ENCODE measurements at places on chromosomes 16 and 17. TPM values are rescaled to one million over a fixed set of nuclear protein-coding genes. Genes with fewer than 3 reads are reported as not detected.

Gene MYH3
- polyA plus RNA-seq = 1.6 TPM

Gene KCNH6
- 5.0 TPM for polyA plus RNA-seq

Gene EVPLL
- polyA plus RNA-seq = 0.13 TPM

Gene IGFALS
- polyA plus RNA-seq = not detected

Gene RNF167
- 281 TPM for polyA plus RNA-seq

Gene RDM1
- 6.2 TPM for polyA plus RNA-seq

Gene HOXB7
- polyA plus RNA-seq = not detected

Gene TRPV3
- 1.0 TPM for polyA plus RNA-seq

Gene FOXC2
- not detected for polyA plus RNA-seq

Gene SP6
- 1.2 TPM for polyA plus RNA-seq

- no peak overlapping the region for H3K4me3 ChIP-seq
- H3K4me1 ChIP-seq = peaks cover 3% of the 10 kb centered on the region
- no peak for DNase-seq
- H3K36me3 ChIP-seq = no peaks in the 10 kb centered on the region
Observed at GRCh38 chr17:42190491-42191274, 3.6 kb downstream of the GHDC start.

- H3K36me3 ChIP-seq = no peaks in the 10 kb centered on the region
- no peak overlapping the region for H3K27ac ChIP-seq
- H3K27me3 ChIP-seq = no peaks in the 10 kb centered on the region
- no peaks in the 10 kb centered on the region for H3K4me1 ChIP-seq
- no peak for DNase-seq
Observed at GRCh38 chr16:64478252-64478906, 643.5 kb downstream of the CDH11 start.

- H3K4me1 ChIP-seq = peaks cover 8% of the 10 kb centered on the region
- H3K27me3 ChIP-seq = peaks cover 59% of the 10 kb centered on the region
- H3K4me3 ChIP-seq = peak overlapping the region; percentile 57
- DNase-seq = peak; percentile 73
- H3K36me3 ChIP-seq = no peaks in the 10 kb centered on the region
Observed at GRCh38 chr17:64781014-64781756, 119.1 kb upstream of the SMURF2 start.

GRCh38 chr16:8113843-8114242, 476.5 kb downstream of the TMEM114 start:
- no peaks in the 10 kb centered on the region for H3K27me3 ChIP-seq
- no peak overlapping the region for H3K27ac ChIP-seq
- H3K4me1 ChIP-seq = no peaks in the 10 kb centered on the region
- H3K4me3 ChIP-seq = no peak overlapping the region
- H3K36me3 ChIP-seq = no peaks in the 10 kb centered on the region

GRCh38 chr16:50280932-50281331, 14.6 kb downstream of the ADCY7 start:
- H3K36me3 ChIP-seq = no peaks in the 10 kb centered on the region
- H3K4me3 ChIP-seq = no peak overlapping the region
- no peak overlapping the region for H3K27ac ChIP-seq
- H3K27me3 ChIP-seq = no peaks in the 10 kb centered on the region
- DNase-seq = no peak
- H3K4me1 ChIP-seq = peaks cover 7% of the 10 kb centered on the region

DNA sequence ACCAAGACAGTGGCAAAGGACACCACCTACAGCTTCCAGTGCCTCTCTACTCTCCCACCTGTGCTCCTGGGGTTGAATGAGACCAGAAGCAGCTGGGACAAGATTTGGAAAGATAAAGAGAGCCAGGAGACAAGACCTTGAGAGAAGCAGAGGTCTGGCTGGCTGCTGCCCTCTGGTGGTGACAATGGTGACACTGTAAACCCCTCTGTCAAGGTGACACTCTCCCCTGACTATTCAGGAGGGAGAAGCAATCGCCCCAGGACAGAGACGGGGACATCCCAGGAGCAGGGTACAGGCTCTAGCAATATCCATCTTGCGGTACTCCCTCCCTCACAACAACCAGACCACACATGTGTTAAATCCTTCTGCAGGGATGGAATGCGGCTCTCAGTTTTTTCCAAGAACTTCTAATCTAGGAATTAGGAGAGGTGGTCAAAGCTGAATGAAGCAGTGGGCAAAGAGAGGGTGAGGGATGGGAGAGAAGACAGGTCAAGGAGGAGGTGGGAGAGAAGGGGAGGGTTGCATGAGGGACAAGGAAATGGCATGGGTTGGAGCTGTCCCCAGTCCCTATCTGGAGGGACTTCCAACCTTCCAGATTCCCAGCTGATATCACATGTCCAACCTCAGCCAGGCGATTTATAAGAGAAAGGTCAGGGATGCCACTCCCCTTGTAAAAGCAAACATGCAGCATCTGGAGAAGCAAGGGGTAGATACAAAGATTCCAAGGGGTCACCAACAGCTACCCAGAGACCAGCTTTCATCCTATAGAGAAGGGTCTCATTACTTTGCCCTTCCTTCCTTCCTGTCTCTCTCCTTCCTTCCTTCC, 2.9 kb downstream of the PHOSPHO1 start:
- H3K27me3 ChIP-seq = peaks cover 73% of the 10 kb centered on the region
- H3K36me3 ChIP-seq = no peaks in the 10 kb centered on the region
- no peaks in the 10 kb centered on the region for H3K4me1 ChIP-seq
- no peak overlapping the region for H3K4me3 ChIP-seq
- no peak for DNase-seq
- no peak overlapping the region for H3K27ac ChIP-seq

DNA sequence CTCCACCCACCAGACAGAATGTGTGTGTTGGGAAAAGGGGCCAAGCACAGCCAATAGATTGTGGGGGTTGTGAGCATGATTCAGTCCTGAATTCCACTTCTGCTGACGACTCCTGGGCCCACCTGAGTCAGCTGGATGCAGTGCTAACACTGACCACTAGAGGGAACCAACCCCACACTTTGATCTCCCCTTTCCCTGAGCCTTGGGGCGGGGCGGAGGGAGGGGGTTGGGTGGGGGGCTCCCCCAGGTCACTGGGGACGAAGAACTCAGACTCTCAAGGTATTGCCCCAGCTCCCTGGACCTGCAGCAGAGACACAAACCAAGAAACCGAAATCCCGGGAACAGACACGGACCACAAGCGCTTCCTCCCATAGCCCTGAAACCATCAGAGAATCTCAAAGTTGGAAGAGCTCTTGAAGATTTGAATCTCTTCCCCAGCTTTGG, 621 bp upstream of the CSHL1 start:
- no peak overlapping the region for H3K27ac ChIP-seq
- DNase-seq = peak; percentile 87
- H3K4me3 ChIP-seq = no peak overlapping the region
- no peaks in the 10 kb centered on the region for H3K27me3 ChIP-seq
- no peaks in the 10 kb centered on the region for H3K36me3 ChIP-seq
- no peaks in the 10 kb centered on the region for H3K4me1 ChIP-seq

GRCh38 chr16:3480901-3481695, 14.2 kb downstream of the C16orf90 start:
- 0 out of 2 replicates have a peak overlapping the region, but pooled peaks have one; percentile 12 for H3K27ac ChIP-seq
- peaks cover 2% of the 10 kb centered on the region for H3K4me1 ChIP-seq
- peak; percentile 38 for DNase-seq
- H3K27me3 ChIP-seq = no peaks in the 10 kb centered on the region

DNA sequence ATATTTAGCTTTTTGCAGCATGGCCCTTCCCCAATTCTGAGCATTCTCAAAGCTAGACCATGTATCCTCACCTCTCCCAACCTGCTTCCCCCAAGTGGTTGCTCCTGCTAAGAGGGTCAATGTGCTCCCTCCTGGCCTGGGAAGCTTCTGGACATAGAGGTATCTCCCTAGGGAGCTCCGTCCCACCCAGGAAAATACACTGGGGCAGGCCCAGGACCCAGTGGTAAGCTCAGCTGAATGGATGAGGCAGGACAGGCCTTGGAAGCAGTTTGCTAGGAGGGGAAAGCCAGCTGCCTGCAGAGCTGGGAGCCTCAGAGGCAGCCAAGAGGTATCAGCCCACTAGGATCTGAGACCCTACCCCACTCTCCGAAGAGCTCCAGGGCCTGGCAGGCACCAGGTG, 1721.6 kb downstream of the TP53TG3F start:
- no peak for DNase-seq
- no peaks in the 10 kb centered on the region for H3K4me1 ChIP-seq
- no peak overlapping the region for H3K27ac ChIP-seq
- no peaks in the 10 kb centered on the region for H3K27me3 ChIP-seq
- no peaks in the 10 kb centered on the region for H3K36me3 ChIP-seq

DNA sequence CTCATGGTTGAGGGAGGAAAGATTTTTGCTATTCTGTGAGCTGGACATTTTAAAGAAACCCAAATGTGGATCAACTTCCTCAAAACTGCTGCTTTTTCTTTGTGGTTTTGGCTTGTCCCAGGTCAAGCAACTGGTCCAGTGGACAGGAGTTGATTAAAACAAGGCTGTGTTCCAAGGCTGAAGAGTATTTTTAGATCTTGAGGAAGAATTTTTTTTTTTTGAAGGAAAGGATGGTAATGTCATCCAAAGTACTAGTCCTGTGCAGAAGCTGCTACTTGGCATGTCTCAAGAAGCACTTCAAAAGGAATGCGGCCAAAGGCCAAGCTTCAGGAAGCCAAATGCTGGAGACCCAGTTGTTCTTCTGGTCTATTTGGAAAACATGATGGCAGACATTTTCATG, 8.0 kb upstream of the MYH2 start:
- H3K27me3 ChIP-seq = no peaks in the 10 kb centered on the region
- DNase-seq = no peak
- H3K36me3 ChIP-seq = no peaks in the 10 kb centered on the region
- H3K27ac ChIP-seq = no peak overlapping the region

DNA sequence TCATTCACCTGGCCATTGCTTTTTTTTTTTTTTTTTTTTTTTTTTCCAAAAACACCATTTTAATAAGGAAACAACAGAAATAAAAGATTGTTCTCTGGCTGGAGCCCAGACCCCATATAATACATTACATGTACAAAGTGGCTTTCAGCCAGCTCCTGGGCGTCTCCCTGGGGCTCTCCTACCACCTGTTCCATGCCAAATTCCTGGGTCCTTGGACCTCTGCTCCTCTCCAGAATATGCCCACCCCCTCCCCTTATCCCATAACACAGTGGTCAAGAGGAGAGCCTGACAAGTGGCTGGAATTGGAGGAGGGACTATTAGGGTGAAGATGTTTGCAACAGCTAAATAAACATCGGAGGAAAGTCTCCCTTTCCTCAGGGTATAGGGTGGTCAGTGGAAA, 3.6 kb upstream of the PHF12 start:
- H3K4me1 ChIP-seq = peaks cover 24% of the 10 kb centered on the region
- no peaks in the 10 kb centered on the region for H3K27me3 ChIP-seq
- DNase-seq = no peak
- no peaks in the 10 kb centered on the region for H3K36me3 ChIP-seq

GRCh38 chr16:89066721-89067120, 26.9 kb upstream of the ACSF3 start:
- no peak for DNase-seq
- H3K36me3 ChIP-seq = no peaks in the 10 kb centered on the region
- H3K4me1 ChIP-seq = no peaks in the 10 kb centered on the region
- H3K4me3 ChIP-seq = no peak overlapping the region
- H3K27me3 ChIP-seq = no peaks in the 10 kb centered on the region
- H3K27ac ChIP-seq = no peak overlapping the region

GRCh38 chr16:11251525-11252481, 4.2 kb downstream of the SOCS1 start:
- H3K36me3 ChIP-seq = no peaks in the 10 kb centered on the region
- DNase-seq = no peak
- peaks cover 15% of the 10 kb centered on the region for H3K4me1 ChIP-seq
- no peaks in the 10 kb centered on the region for H3K27me3 ChIP-seq
- no peak overlapping the region for H3K4me3 ChIP-seq

- H3K27ac ChIP-seq = no peak overlapping the region
- no peak overlapping the region for H3K4me3 ChIP-seq
- H3K4me1 ChIP-seq = no peaks in the 10 kb centered on the region
Observed at GRCh38 chr17:44642834-44643233, 13.4 kb upstream of the MEIOC start.

GRCh38 chr16:15990902-15991301, 41.5 kb downstream of the ABCC1 start:
- H3K36me3 ChIP-seq = no peaks in the 10 kb centered on the region
- H3K4me3 ChIP-seq = no peak overlapping the region
- no peak overlapping the region for H3K27ac ChIP-seq
- H3K27me3 ChIP-seq = no peaks in the 10 kb centered on the region

GRCh38 chr17:71337938-71338337, 782.9 kb upstream of the SOX9 start:
- H3K27ac ChIP-seq = no peak overlapping the region
- no peaks in the 10 kb centered on the region for H3K27me3 ChIP-seq
- H3K4me3 ChIP-seq = no peak overlapping the region
- H3K4me1 ChIP-seq = no peaks in the 10 kb centered on the region

- no peak overlapping the region for H3K4me3 ChIP-seq
- H3K4me1 ChIP-seq = peaks cover 36% of the 10 kb centered on the region
- DNase-seq = no peak
Observed at GRCh38 chr17:40460968-40461731, 17.9 kb downstream of the IGFBP4 start.

DNA sequence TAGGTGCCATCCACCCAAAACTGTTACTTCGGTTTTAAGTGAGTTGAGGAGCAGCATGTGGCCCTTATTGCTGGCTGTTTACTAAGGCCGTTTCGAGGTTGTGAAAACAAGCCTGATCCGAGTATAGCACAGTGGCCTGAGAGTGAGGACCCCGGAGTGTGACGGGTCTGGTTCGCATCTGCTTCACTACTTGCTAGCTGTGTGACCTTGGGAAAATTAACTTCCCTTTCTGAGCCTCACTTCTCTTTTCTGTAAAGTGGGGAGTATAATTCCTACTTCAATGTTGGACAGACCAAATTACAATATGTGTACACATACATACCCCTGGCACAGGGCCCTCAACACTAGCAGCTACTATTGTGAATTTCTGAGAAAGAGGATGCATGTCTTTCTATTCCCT, 11.7 kb upstream of the HEATR6 start:
- H3K4me3 ChIP-seq = no peak overlapping the region
- DNase-seq = no peak
- no peaks in the 10 kb centered on the region for H3K27me3 ChIP-seq
- no peaks in the 10 kb centered on the region for H3K36me3 ChIP-seq

DNA sequence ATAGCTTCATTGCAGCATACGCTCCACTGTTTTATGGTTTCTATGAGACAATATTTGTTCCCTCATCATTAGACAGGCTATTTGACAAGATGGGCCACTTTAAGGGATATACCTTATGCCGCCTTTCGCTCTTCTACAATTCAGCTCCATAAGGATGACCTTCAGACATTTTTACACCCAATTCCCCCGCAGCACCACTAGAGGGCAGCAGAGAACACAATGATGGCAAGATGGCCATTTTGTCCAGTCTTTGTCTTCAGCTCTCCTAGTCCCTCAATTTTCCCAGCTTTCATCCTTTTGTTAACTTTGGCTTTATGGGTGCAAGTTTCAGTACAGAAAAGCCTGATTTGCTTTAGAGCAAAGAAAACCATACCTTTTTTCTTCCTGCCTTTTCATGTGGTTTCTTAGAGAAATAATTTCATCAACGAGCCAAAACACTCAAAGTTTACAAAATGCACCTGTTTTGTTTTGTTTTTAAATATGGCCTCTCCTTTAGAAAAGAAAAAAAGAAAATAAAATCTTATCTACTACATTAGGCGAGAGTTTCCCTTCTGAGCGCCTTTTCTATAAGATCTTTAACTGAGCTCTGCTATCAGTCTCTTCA, 355.3 kb downstream of the TOX3 start:
- 0 out of 2 replicates have a peak, but pooled peaks cover 2% of the 10 kb centered on the region for H3K36me3 ChIP-seq
- H3K27me3 ChIP-seq = no peaks in the 10 kb centered on the region
- H3K27ac ChIP-seq = no peak overlapping the region
- no peak overlapping the region for H3K4me3 ChIP-seq
- H3K4me1 ChIP-seq = peaks cover 3% of the 10 kb centered on the region

- no peak overlapping the region for H3K27ac ChIP-seq
- H3K36me3 ChIP-seq = peaks cover 6% of the 10 kb centered on the region
- DNase-seq = no peak
- H3K4me1 ChIP-seq = no peaks in the 10 kb centered on the region
Observed at GRCh38 chr16:88936008-88936555, 40.9 kb downstream of the CBFA2T3 start.

All from H1 (cell line).